Islet precursor cell (in vitro differentiated cells): ENCODE measurements at places on chromosomes 4 and X.

- peak; percentile 72 for DNase-seq
Measured at GRCh38 chrX:38225093-38225492, 4.4 kb upstream of the SRPX start.

- DNase-seq: no peak
Measured at GRCh38 chr4:139523076-139523475, 32.9 kb downstream of the SETD7 start.

GRCh38 chr4:169030562-169030982 lies 20.5 kb upstream of the CBR4 start:
- no peak for DNase-seq

- DNase-seq: no peak
Measured at GRCh38 chr4:159367781-159368080, 264.9 kb downstream of the RAPGEF2 start.

- DNase-seq: no peak
Measured at GRCh38 chr4:164772076-164772475, 18.1 kb downstream of the SMIM31 start.

- no peak for DNase-seq
Measured at GRCh38 chr4:5009796-5010195, 9.5 kb downstream of the CYTL1 start.

DNA sequence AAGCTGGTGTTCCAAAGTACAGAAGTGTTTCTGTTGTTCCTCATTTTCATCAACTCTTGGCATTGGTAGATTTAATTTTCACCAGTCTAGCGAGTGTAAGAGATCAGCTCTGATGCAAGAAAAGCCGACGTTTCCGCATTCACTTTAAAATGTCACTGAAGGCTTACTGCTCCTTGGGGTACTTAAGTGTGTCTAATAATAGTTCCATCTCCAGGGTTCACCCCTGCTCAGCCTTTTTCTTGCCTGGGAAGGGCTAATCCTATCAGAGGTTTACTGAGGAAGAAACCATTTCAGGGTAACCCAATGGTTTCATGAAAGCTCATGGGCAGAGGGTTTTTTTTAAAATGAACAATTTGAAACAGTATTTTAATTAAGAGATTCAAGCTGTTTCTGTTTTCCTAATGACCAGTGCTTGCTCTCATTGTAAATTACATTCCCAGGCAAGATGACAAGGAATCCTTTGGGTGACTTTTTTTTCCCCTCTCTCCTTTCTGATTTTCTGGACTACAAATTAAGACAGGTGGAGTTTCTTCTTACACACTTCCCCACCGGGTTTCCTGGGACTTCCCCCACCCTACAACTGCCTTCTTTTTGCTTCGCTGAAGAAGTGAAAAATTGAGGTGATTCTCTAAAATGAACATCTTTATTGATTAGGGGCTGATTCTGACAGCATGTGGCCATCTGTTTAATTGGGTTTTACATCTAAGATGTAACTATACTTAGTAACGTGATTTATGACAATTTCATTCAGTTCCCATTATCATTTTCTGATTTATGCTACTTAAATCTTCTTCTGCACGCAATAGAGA lies 78.7 kb upstream of the CBLL2 start:
- no peak for DNase-seq

DNA sequence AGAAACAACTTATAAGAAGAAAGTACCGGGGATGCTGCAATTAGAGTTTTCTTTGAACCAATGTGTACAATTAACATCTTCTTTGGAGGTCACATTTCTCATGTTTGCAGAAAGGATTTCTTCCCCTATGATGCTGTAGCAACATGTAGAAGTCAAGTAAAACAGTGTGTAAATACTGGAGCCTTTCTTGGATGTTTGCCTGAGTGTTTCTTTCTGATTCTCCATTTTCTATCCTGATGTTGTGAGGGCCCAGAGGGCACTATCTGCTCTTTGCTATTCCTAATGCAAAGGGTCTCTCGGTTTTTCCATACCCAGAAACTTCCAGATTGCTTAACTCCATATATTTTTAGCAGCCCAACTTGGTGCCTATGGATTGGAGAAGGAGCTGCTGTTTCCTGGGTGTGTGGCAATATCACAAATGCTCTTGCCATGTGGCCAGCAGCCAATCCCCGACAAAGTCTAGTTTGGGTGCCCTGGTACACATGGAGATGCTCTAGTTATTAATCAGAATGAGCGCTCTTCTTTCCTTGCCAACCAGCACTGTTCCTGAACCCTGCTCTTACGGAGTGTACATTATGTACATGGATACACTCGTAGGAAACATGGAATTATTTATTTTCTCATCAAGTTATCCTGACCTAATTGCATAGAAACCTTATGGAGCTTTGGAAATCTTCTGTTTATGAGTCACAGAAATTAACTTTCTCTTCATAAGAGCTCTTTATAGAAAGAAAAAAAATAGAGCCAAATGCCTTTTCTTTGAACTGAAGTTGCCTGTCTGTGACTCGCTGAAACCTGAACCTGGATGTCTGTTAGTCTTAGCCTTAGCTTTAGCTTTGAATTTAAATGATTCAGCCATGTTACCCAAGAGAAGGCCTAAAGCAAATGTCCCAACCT lies 67.0 kb upstream of the GPC4 start:
- no peak for DNase-seq

DNA sequence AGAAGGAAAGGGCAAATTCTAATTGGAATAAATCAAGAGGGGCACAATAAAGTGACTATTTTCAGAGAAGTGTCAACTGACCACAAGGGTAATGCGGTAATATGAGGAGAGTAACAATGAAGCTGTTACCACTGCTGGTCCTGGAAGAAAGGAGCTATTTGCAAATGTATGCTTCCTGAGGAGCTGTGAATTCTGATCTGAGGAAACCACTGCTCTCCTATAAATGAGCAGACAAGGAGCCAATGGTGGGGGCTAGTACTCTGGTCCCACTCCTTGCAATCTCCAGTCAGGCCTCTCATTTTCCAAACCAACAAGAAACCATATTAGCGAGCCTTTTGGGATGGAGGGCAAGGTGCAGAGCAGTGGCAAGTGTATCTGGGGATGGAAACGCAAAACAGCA lies 770.2 kb downstream of the FSTL5 start:
- DNase-seq: no peak

GRCh38 chrX:144801786-144802185 lies 445.5 kb upstream of the SPANXN1 start:
- DNase-seq: no peak

GRCh38 chrX:119071381-119071780 lies 1.4 kb upstream of the CT47C1 start:
- no peak for DNase-seq

GRCh38 chr4:98686043-98686707 lies 27.8 kb upstream of the TSPAN5 start:
- DNase-seq: no peak

DNA sequence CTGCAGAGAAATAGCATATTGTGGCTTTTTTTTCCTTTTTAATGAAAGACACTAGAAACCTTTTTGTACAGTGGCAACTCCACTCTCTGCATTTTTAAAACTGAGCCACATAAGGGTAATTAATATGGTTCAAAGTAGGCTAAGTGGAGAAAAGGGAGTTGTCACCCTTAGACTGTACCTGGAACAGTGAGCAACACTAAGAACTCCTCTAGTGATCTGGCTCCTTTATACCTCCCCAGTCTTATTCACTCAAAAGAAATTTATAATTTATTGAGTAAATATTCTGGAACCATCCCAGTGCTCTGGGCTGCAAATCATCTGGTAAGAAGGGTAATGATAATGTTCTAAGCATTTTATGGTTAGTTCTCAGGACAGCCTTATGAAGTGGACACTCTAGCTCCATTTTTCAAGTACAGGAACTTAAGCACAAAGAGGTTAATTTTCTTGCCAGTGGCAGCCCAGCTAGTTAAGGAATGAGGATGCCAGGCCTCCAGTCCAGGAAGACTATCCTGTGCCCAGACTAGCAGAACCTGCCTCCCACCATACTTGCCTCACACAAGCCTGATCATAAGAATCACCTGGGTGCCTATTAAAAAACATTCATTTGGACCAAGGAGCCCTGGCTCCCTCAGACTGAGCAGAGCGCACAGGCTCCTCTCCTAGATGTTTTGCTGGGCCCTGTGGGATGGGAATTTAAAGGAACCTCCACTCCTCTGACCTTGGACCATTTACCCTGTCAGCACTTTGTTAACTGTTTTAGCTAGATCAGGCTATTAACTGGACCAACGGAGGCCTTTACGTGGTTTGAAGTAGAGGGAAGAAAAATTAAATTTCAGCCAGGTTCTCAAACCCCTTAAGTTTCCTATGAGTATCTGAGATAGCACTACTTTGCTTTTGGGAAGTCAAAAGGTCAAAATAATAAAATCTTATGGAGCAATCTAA lies 102.6 kb downstream of the PDE5A start:
- DNase-seq: no peak

DNA sequence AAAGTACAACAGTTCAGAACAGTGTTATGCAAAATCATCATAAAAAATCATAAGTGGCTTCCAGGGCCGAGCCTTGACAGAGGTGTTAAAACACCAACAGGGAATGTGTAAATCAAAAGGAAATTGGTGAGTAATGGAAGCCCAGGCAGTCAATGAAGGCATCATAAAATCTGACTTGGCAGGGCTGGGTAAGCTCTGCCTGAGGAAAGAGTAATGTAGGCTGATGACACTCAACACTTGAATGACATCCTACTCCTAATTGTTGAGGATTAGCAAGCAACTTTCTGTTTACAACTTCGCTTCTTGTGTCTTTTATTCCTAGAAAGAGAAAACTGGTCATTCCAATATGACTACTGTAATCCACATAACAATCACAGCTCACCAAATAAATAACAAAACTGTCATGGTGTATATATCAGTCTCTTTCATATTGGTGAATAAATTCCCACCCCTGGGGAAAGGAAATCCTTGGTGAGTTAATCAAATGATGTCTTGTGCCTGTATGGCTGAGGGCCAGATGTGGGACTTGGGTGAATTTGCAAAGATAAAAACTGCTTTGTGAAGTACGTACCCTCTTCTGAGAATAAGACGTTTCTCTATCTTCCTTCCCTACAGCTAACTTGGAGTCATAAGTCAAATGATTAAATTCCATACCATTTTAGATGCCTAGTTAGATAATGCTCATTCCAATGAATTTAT lies 196.8 kb downstream of the DCHS2 start:
- DNase-seq: no peak

- DNase-seq: no peak
Measured at GRCh38 chr4:159871141-159871540, 768.3 kb downstream of the RAPGEF2 start.

DNA sequence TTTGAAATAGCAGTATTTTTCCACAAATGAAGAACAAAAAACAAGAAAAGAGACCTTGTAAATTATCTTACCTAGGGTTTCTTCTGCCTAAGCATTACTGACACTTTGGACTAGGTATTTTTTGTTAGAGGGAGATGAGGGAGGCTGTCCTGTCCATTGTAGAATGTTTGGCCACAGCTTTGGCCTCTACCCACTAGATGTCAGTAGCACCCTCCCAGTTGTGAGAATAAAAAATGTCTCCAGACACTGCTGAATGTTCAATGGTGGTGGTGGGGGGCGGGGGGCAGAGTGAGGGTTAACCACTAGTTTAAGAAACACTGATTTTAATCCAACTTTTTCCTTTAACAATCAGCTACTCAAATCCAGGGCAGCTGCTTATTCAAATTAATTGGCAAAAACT lies 25.8 kb downstream of the OTUD4 start:
- DNase-seq: no peak

DNA sequence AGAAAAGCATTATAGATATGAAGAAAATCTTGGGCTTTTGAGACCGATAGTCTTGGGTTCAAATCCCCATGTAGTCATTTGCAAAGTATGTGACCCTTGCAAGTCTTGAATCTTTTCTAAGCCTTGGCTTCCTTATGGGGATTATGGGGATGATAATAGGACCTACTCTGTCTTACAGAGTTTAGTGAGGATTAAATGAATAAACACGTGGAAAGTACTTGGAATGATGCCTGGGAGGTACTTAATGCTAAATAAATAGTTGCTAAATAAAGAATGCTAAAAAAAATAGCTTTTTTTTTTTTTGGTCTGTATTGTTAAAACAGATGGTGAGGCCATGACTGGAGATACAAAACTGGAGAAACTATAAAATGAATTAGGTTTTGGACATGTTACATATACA lies 292.7 kb downstream of the GPAT3 start:
- no peak for DNase-seq

DNA sequence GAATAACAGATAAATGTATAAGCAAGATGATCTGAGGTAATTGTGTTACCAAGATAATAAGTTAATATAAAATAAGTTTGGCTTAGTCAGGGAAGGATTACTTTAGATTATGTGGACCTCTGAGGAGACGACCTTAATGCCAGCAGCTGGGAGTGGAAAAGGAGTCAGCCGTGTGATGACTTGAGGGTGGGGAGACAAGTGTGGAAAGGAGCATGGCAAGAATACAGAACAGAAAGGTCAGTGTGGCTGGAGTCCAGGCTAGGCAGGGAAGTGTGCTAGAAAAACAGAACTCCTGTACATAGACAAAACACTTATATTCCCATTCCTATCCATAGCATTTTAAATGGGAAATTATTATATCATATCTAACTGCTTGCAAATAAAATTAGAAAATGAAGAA lies 138.8 kb downstream of the PDLIM5 start:
- DNase-seq: no peak

GRCh38 chrX:110104078-110104477 lies 101.2 kb downstream of the TMEM164 start:
- DNase-seq: no peak
